ENCODE measurements at places on chromosomes 11 and 22.
A peak's percentile ranks its signal among the peaks of the same experiment; 100 is the strongest.

- DNase-seq, result no peak
Observed at GRCh38 chr11:59901306-59901705, 22.7 kb downstream of the OOSP3 start.

DNA sequence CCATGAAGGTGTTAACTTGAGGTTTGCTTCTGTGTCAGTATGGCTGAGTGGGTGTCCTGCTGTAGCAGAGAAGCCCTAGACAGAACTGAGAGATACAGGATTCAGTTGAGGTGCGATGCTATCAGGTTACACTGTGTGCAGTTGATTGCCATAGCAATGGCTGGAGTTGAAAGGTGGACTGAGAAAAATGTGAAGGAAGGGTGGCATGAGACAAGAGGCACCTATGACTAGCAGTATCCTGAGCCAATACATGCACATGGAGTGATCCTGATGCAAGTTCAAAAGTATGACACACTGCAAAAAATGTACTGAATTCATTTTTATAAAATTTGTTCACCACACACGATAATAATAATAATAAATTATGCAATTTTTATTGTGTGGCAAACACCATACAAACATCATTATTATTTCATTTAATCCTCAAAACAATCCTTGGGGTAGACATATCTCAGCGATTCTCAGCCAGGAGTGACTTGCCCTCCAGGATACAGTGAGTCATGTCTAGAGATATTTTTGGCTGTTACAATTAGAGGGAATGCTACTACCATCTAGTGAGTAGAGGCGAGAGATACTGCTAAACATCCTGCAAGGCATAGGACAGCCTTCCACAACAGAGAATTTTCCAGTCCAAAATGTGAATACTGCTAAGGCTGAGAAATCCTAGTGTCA, 3.9 kb upstream of the PIWIL4 start:
- DNase-seq, result no peak

- DNase-seq, result peak; percentile 89
Observed at GRCh38 chr11:37504921-37505320, 906.9 kb upstream of the RAG2 start.

DNA sequence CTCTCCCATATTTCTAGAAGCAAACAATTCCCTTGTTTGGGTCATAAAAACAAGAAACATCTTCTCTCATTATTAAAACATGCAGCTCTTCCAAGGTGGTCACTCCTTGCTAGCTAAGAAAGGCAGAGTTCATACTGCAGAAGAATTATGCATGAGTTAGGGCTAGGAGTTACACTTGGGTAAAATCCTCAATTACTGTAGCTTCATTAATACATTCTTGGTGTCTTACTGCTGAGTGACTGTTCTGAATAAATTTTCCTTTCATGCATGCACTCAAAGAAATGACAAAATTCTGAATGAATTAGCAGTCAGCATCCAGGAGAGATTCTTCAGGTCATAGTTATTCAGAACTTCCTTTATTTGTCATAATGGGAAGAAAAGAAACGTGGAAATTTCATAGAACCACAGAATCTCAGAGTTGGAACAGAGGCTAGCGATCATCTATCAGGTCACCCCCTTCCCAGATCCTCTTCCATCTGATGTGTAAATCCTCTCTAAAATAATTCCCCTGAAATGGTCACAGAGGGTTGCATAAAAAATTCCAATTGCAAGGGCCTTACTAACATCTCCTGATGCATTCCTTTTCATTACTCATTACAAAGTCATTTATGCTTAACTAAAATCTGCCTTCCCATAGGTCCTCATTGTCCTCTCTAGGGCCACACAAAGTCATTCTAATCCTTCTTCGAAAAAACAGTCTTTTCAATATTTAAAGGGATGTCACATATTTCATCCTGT, 771.5 kb downstream of the DLG2 start:
- DNase-seq, result peak; percentile 56

DNA sequence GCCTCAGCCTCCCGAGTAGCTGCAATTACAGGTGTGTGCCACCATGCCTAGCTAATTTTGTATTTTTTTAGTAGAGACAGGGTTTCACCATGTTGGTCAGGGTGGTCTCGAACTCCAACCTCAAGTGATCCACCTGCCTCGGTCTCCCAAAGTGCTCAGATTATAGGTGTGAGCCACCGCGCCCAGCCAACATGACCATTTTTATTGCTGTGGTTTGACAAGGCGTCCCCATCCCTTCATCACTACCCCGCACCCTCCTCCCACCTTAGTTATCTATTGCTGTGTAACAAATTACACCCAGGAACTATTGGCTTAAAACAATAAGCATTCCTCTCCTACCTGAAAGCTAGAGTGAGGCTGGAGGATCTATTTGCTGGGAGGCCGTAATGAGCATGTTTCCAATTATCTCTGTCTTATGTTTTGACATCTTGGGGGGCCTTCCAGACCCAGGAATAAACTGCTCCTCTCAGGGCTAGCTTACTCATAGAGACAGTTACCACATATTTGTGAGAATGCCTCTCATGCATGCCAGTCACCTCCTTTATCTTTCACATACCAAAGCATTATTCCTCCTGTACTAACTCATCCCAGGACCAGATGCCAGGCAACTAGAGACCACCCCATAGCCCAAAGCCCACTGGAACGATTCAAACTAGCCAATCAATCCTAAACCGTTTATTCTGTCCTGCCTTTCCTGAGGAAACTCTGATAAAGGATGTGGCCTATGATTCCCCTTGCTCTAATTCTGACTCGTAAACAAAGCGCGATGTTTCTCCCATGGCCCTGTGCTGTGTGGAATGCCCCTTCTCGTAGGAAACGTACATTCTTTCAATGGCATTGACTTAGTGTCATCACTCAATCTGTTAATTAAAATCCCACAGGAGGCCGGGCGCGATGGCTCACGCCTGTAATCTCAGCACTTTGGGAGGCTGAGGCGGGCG, 19.4 kb downstream of the SNU13 start:
- DNase-seq, result peak; percentile 70

- peak; percentile 29 for DNase-seq
Observed at GRCh38 chr11:82682003-82682751, 51.5 kb downstream of the FAM181B start.

DNA sequence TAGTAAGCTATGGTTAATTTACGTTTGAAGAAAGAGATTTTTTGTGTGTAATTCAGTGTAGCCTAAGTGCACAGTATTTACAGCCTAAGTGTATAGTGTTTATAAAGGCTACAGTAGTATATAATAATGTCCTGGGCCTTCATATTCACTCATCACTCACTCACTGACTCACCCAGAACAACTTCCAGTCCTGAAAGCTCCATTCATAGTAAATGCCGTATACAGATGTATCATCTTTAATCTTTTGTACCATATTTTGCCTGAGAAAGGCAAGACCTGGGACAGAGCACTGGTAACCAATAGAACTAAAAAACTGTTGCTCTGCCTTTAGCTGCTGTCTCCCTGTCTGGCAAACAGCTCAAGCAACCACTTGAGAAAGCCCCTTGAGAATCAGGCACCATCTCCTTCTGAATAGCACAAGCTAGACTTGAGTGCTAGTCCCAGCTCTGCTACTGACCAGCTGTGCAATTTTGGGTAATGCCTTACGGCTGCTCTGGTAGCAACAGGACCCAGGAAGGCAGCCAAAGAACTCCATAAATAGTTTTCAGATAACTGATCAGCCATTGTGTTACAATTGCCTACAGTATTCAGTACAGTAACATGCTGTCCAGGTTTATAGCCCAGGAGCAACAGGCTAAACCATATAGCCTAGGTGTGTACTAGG, 131.3 kb downstream of the KCNC1 start:
- DNase-seq, result no peak

DNA sequence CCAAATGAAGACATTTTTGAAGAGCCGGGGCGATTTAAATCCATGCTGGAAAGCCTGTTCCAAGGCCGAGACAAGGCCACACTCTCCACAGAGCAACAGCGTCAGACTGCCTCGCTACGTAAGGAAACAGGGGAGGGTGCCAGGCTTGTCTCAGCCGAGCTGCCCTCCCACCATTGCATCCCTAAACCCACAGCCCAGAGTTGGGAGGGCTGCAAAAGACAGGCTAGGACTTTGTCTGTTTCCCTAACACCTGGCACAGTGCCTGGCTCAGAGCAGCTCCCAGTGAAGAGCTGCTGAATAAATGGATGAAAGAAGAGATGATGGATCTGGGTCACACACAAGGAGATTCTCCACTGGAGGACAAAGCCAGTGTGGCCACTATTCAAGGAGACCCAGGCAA, 51.3 kb upstream of the SCUBE2 start:
- no peak for DNase-seq

GRCh38 chr11:328012-328411, 7.4 kb upstream of the IFITM3 start:
- DNase-seq, result no peak

- DNase-seq, result no peak
Observed at GRCh38 chr22:24514241-24515026, 19.3 kb downstream of the UPB1 start.

- peak; percentile 57 for DNase-seq
Observed at GRCh38 chr11:7892059-7892699, 38.9 kb downstream of the OR10A6 start.

DNA sequence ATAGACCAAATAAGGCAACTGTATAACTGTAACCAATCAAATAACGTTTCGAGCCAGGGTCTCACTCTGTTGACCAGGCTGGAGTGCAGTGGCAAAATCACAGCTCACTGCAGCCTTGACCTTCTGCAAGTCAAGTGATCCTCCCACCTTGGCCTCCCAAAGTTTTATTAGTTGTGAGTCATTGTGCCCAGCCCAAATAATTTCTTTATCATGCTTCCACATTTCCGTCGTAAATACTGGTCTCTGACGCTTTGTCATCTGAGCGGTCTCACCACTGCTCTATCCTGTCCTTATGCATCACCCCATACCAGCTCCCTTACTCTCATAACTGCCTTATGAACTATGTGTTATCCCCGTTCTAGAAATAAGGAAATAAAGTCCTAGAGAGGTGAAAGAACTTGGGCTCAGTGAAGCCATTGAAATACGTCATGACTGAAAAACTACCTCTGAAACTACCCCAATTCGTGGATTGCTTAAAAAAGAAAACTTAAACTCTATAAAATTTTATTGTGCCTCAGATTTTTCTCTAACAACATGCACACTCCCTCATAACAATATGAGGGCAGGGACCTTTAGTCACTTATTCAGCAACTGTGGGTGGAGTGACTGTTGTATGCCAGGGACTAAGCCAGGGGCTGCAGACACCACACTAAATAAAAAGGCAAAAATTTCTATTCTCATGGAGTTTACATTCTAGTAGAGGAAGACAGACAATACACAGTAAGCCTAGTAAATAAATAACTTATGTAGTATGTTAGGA, 15.8 kb upstream of the RTN4RL2 start:
- no peak for DNase-seq

DNA sequence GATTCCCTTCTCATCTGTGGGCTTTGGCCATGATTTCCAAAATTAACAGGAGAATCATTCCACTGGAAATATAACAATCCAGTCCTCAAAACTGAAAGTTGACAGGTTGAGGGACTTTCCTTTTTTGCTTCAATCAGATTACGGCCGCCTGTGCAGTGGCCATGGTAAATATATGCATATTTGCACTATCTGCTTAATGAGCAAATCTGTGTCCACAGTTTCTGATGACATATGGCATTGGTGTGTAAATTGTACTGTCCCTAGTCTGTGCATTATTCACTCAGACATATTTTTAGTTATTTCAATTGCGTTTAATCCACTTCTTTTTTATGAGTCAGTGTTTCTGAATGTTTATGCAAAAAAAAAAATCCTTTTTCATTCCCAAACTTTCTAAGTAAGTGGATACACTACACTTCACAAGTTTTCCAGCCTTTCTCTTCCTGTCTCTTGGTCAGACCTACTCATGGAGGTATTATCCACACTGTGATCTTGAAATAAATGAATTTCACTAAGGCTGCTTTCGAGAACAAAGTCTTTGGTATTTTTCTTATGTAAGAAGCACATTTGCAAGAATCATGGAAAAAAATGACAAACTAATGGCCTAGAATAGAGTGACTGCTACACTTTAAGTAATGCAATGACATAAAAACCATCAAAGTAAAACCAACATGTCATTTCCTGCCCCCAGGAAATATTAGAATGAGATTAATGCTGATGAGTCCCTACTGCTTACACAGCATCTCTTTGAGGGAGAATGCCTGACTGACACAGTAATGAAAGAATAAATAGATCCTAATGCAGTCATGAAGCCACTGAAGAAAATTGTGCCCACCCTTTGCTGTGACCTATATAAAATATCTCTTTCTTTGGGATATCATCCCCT, 76.4 kb upstream of the MTNR1B start:
- DNase-seq, result no peak

DNA sequence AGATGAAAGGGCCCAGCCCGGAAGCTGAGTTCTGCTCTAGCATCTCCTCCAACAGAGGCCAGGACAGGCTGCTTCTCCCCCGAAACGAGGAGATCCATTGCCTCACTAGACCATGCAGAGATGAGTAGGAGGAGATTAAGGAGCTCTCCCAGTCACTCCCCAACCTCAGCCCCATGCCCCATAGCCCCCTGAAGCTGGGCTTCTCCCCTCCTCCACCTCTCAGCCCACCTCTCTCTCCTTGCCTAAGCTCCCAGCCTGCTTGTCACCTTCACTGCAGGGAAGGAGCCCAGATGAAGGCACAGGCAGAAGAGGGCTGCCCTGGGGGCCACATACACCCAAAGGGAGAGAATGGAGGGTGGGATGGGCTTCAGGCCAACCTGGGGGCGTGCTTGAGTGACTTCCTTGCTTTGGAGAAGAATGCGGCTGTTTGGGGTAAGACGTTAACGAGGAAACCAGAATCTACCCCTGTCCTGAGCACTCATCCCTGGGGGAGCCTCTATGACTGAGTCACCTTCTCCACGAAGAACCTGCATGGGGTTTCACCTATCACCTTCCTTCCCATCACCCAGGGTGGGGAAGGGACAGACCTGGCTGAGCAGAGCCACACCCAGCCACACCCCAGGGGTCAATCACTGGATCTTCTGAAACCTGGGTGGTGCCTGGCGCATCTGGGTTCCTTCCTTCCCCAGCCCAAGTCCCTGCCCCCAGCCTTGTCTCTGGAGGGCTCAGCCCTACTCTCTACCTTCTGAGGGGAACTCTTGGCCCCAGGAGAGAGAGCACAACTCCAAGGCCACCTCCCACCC, 11.6 kb upstream of the GNAZ start:
- DNase-seq, result no peak

DNA sequence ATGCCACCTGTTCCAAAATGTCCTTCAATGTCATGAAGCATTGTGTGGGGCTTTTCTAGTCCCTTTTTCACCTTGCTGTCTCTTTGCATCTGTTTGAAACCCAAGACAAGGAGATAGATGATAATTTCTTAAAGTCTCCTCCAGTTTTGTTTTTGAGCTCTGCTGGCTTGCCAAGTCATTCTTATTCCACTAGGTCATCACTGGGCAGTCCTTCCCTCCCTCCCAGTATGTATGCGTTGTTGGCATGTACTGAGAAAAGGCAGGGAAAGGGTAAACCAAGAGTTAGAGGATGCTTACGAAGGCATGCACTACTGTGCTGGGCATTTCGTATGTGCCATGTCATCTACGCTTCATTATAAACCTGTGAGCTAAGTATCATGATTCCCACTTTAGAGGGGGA, 78.6 kb downstream of the PARVA start:
- no peak for DNase-seq

DNA sequence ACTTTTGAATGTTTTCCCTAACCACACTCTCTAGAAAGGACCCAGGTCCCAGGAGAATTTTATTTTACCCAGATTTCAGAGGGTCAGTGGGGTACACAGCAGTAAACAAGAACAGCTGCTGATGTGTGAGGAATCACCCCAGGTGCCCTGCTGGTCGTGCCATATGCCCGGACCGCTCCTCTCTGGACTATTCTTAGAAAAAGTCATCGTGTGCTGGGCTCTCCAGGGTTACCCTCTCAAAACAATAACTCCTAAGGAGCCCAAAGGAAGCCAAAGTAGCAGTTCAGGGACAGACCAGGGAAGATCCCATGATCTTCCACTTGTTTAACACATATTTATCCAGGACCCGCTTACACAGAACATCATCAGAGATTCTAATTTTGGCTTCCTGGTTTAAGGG, 29.7 kb downstream of the LRP4 start:
- DNase-seq, result no peak

Data from fibroblast of skin of left biceps (primary cell).